Muscle of leg (tissue), 16 donors: ENCODE measurements at places on chromosomes 13 and 19. TPM values are rescaled to one million over a fixed set of nuclear protein-coding genes. Genes with fewer than 3 reads are reported as not detected.

The CGB2 gene
- polyA plus RNA-seq, result 0.27 TPM

The ACP7 gene
- polyA plus RNA-seq, result 0.09 TPM

The C19orf33 gene
- 8.7 TPM for polyA plus RNA-seq

The ZNF256 gene
- polyA plus RNA-seq, result 5.7 TPM
